ENCODE measurements at places on chromosomes 3 and 15.
A peak's percentile ranks its signal among the peaks of the same experiment; 100 is the strongest.

DNA sequence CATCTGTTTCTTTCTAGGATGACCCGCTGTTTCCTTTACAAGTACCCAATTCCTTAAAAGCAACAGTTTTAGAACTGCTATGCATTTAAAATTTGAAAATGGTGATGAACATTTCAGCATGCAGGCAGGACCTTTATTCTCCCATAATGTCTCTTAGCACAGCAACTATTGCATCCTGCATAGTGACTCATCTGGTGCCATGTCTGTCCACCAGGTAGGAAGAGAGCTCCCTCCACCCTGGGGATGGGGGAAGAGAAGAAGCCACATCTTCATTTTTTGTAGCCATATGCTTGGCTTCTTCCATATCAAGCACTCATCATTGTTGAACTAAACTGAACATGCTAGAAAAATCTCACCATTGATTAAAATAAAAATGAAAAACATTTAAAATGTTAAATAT lies 9.9 kb downstream of the GPR15 start:
- no peak for DNase-seq

GRCh38 chr3:116264546-116265319 lies 180.6 kb downstream of the LSAMP start:
- no peak for DNase-seq

GRCh38 chr3:15326673-15327072 lies 5.7 kb downstream of the SH3BP5 start:
- no peak for DNase-seq

DNA sequence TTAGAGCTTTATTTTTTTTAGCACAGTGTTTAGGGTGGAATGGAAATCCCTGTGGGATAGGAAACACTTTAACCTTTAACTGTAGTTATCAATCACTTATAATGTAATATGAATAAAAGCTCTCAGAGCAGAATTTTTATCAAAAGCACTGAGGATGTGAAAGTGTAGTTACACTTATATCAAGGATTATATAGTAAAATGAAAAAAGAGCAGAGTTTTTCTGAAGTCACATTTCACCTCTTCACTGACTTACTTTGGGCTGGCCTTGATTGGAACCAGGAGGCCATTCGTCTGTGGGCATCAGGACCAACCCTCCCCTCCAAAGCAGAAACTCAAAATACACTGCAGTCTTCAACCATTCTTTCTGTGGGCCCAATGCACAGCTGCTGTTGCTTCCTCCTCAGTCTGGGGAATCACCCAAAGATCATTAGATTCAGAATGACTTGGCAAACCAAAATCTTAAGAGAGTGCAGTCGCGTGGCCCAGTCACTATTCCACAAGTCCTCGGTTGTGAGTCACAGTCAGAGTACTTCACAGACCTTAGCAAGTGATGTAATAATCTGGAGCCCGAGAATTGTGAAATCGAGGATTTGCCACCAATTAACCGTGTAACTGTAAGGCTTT lies 132.6 kb upstream of the COL8A1 start:
- DNase-seq: peak; percentile 42

GRCh38 chr3:152524198-152525140 lies 255.7 kb downstream of the MBNL1 start:
- no peak for DNase-seq

GRCh38 chr3:13217736-13218540 lies 144.7 kb upstream of the IQSEC1 start:
- no peak for DNase-seq

GRCh38 chr3:123813876-123814275 lies 70.3 kb downstream of the MYLK start:
- no peak for DNase-seq

GRCh38 chr3:43361077-43361476 lies 74.7 kb downstream of the SNRK start:
- no peak for DNase-seq

DNA sequence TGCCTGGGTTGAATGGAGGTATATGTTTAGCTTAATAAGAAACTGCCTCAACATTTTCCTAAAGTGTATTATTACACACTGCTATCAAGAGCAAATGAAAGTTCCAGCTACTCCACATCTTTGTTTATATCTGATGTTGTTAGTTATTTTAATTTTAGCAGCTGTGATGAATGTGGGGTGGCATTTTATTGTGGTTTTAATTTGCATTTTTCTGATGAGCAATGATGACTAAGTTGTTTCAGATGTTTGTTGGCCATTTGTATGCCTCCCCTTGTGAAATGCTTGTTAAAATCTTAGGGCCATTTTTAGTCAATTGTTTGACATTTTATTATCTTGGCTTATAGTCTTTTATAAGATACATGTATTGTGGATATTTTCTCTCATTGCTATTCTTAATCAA lies 260.4 kb upstream of the SLCO3A1 start:
- no peak for DNase-seq

- DNase-seq: no peak
Observed at GRCh38 chr15:57570994-57571393, 20.7 kb upstream of the MYZAP start.

GRCh38 chr15:25178835-25179672 lies 224.3 kb downstream of the SNRPN start:
- no peak for DNase-seq

- DNase-seq: no peak
Observed at GRCh38 chr15:23761386-23761785, 74.3 kb upstream of the NDN start.

- DNase-seq: no peak
Observed at GRCh38 chr3:121914081-121914998, 20.1 kb downstream of the SLC15A2 start.

DNA sequence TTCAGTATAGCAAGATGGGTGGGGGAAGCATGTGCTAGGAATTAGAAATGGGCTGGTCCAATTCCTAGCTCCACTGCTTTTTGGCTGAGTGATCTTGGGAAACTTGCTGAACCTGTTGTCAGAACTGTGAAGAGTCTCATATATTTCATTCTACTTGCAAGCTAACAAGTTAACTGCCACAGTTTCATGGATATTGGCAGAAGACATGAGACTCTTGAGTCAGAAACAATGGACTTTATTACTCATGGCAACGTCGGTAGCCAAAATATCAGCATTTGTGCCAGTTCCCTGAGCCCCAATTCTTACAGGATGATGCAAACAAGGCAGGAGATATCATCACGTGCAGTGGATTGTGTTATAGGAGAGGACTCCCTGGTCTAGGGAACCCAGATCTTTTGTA lies 26.6 kb upstream of the PLAAT1 start:
- no peak for DNase-seq

DNA sequence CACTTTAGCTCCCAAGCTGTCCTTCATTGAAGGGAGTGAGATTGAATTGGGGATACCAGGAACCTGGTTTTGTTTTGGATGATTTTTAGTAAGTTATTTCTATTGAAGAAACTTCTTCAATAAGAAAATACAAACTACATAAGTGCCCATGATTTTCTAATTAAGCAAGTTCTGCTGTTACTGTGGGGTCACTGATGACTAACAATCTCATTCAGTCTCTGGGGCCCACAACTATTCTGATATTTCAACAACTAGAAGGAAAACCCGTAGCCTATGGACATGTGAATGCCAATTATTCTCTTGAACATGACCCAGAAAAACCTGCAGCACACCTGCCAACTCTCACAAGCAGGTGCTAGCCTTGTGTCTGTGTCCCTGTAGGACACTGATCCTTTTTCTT lies 184.6 kb downstream of the DCLK3 start:
- no peak for DNase-seq

DNA sequence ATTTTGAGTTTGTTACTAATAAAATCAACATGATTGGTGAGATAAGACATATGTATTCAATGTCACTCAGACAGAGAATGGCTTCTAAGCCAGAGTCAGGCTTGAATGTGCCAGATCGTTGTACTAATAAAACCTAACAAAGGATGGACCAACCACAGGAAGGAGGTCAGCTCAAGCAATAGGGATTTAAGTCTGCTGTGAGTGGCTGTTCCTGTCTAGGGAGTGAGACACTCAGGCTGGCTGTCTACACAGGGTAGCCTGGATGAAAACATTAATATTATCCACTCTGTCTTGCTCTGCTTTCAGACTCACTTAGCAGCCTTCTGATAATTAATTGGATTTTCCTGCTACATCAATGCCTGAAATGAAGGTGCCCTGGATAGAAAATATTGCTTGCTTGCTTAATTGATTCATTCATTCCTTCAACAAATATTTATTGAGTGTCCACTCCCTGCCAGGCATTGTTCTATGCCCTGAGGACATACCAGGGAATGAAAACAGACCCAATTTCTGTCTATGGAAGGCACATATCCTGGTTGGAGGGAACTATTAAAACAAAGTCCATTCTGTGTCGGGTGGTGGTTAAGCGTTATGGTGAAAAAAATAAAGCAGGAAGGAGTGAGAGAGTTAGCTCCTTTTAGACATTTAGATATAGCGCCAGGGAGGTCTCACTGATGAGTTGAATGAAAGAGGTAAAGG lies 239.4 kb downstream of the CHST2 start:
- DNase-seq: no peak

DNA sequence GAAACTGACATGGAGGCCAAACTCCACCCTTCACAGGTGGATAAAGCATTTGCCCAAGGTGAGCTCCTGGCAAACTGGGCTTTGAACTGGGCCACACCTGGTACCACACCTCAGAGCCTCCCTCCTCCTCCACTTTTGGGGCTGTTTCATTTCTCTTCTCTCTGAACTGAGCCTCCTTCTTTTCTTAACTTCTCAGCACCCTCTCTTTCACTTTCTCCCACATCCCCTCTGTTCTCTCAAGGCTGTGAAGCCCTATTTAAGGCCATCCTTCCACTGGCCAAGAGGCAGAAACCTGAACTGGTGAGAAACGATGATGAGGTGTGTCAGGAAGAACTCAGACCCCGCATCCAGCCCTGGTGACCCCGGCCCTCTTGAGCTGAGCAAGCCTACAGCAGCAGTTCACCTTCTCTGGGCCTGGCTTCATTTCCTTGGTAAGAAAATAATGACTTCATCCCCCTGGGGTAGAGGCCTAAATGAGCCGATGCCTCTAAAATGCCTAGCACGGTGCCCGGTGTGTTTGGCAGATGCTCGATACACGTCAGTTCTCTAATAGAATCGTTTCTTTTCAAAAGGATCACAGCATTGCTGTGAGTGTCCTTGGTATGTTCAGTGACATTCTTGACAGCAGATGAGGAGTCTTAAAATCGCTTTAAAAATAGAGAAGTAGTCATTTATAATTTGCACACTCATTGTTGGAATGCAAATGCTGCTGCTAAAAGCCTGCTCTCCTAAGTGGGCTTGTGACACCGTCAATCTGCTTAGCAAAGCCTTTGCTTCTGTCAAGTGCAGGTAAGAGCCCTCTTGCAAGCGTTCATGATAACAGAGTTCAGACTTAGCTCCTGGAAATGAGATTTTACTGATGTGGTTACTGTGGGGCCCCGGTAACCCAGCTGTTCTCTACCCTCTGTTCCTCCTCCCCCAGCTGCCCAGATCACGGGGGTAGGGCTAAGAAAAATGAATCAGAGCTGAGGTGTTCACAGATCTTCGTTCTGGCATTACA lies 97.7 kb upstream of the ATP2B2 start:
- no peak for DNase-seq

DNA sequence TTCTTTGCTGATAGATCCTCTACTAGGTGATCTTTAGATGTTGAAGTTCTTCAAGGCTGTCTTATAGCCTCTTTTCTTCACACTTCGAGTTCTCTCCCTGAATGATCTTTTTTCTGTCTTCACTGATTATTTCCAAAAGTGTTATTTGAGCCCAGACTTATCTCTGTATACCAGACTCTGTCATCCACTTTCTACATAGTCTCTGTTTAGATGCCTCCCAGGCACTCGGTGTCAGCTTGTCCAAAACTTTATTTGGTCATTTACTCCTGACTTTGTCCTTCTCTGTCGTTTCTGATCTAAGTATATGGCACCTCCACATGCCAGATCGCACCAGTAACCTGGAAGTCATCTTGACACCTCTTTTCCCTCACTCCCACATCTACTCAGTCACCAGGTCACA lies 27.6 kb downstream of the KLHL18 start:
- no peak for DNase-seq

DNA sequence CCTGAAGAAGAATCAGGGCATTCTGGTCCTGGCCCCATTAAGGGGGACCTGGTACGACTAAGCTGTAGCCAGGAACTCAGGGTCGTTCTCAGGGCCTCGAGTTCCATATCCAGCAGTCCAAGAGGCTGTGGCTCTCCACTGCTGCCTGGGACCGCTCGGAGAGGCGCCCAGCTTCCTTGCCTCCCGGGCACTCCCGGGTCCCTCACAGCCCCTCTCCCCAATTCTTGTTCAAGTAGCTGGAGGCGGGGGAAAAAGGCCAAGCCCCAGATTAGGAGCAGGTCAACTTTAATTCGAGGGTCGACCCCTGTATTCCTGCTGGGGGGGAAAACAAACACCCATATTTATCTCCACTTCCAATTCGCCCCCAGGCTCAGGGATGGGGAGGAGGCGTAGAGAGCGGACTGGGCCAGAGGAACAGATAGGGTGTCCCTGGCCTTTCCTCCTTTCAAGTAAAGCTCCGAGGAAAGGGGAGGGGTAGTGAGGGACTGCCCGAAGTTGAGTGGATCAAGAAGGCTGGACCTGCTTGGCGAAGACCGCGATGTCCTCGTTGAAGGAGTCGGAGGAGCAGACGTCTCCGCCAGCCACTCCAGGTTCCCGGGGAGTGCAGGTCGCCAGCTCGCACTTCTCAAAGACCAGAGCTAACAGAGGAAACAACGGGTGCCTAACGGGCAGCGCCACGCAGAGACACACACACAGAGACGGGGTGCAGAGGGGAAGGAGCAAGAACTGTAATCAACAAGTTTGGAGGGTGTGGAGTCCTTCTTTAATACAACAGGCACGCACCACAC lies 4.4 kb downstream of the MEIS2 start:
- no peak for DNase-seq

DNA sequence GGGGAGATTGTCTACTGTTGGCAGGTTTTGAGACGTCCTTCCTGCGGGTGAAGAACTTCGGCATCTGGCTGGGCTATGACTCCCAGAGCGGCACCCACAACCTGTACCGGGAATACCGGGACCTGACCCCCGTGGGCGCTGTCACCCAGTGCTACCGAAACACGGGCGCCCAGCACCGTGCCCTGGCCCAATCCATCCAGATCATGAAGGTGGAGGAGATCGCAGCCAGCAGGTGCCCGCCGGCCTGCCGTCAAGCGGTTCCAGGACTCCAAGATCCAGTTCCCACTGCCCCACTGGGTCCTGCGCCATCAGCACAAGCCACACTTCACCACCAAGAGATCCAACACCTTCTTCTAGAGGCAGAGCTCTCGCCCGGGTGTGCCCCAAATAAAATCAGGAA lies 194.9 kb upstream of the EPHA6 start:
- no peak for DNase-seq

GRCh38 chr3:141441381-141442364 lies 45.2 kb upstream of the RASA2 start:
- peak; percentile 54 for DNase-seq

- DNase-seq: no peak
Observed at GRCh38 chr3:113507501-113508067, 7.4 kb downstream of the SPICE1 start.

GRCh38 chr15:82106679-82107078 lies 60.9 kb upstream of the MEX3B start:
- DNase-seq: no peak

GRCh38 chr3:63943678-63944077 lies 31.5 kb upstream of the SCAANT1 start:
- no peak for DNase-seq

DNA sequence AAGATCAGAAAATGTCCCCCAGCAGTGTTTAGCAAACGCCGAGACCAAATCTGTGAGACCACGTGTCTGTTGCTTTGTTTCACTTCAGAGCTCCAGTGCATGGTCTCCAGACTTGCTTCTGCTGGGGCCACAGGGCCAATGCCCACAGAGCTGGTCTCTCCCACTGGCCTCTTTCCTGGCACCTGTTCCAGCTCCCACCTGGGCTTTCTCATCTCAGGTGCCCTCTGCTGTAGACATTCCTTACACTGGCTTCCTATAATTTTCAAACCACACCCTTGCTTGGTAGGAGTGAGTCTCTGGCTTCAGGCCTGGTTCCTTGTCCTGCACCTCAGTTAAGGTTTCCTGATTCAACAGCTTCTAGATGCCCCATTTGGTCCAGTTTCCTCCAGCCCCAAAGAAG lies 243.1 kb downstream of the ADAMTS17 start:
- DNase-seq: no peak
